ENCODE measurements at places on chromosomes 1 and 21.

- no peak for DNase-seq
Observed at GRCh38 chr1:203381151-203381751, 30.3 kb upstream of the FMOD start.

- no peak for DNase-seq
Observed at GRCh38 chr1:246530482-246530881, 23.4 kb upstream of the SMYD3 start.

GRCh38 chr1:21490774-21491487 is 18.3 kb upstream of the ALPL start:
- DNase-seq = no peak

DNA sequence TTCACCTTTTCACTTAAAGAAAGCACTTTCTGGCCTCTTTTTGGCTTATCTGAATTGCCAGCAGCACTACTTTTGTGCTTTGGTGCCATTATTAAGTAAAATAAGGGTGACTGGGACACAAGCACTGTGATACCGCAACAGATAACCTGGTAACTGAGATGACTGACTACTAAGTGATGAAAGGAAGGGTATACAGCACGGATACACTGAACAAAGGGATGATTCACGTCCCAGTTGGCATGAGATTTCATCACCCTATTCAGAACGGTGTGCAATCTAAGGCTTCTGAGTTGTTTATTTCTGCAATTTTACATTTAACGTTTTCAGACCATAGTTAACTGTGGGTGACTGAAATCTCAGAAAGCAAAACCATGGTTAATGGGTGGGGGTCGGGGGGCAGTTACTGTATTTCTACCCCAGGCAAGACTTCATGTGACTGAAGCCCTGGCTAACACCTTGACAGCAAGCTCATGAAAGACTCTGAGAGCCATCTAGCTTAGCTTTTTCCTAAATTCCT is 102.8 kb downstream of the CLIC6 start:
- DNase-seq = no peak

DNA sequence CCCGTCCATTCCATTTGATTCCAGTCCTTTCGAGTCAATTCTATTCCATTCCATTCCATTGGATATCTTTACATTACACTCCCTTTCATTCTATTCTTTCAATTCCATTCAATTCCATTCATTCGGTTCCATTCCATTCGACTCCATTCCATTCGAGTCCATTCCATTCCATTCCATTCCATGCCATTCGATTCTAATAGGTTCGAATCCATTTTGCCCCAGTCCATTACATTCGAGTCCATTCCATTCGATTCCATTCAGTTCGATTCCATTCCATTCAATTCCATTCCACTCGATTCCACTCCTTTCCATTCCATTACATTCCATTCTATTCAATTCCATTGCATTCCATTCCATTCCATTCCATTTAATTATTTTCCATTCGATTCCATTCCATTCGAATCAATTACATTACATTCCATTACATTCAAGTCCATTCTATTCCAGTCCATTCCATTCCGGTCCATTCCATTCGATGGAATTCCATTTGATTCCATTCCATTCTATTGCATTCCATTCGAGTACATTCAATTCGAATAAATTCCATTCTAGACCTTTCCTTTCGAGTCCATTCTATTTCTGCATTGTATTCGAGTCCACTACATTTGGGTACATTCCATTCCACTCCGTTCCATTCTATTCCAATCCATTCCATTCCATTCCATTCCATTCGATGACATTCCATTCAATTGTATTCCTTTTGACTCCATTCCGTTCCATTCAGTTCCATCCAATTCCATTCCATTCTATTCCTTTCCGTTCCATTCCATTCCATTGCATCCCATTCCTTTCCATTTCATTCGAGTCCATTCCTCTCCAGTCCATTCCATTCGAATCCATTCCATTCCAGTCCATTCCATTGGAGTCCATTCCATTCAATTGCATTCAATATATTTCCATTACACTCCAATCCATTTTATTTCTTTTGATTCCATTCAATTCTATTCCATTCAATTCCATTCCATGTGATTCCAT is 2604.8 kb upstream of the TPTE start:
- no peak for DNase-seq

DNA sequence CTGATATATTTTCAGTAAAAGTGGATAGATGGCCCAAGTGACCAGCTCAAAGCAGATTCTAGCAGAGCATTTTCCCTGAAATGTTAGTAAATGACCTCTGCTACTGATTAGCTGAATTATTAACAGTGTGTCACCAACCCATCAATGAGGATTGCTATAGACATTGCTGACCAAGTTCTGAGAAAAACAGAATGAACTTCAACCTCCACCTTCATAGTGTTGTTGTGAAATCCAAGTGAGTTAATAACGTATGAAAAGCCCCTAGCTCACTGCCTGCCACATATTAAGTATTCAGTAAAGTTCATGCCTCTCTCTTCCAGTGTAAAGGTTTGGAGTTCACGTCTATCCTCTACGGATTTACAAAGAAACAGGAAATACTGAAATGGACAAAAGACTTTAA is 15.8 kb downstream of the PLPP3 start:
- no peak for DNase-seq

GRCh38 chr1:198157847-198158725 is 1.3 kb downstream of the NEK7 start:
- DNase-seq = peak; percentile 43

DNA sequence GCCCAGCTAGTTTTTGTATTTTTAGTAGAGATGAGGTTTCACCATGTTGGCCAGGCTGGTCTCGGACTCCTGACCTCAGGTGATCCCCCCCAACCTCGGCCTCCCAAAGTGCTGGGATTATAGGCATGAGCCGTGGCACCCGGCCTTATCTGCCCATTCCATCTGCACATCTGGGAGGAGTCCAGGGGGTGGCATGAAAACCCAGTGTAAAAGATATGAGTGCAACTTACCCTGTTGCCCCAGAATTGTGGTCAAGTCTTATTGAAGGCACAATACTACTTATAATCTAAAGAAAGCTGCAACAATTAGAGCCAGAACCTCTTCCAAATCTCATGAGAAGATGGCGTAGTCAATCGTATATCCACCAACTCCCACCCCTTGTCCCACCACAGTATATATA is 18.4 kb downstream of the CTXND2 start:
- DNase-seq = no peak

- no peak for DNase-seq
Observed at GRCh38 chr1:26083208-26083607, 15.8 kb upstream of the TRIM63 start.

- no peak for DNase-seq
Observed at GRCh38 chr1:14614341-14614740, 15.9 kb downstream of the KAZN start.

DNA sequence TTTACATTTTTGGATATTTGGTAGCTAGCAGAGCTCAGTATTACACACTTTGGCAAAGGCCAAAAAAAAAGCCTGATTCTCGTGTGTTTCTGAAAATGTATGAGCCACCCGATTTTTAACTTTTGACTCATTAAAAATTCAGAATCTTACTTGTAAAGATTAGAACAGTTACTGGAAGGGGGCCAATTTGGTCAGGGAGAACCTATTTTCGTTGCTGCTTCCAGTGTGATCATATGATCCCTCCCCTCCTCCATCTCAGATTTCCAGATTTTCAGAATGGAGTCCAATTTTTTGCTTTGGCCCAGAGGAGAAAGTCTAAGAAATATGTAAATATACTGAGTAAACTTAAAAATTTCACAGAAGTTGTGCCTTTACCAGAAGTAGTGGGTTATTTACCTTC is 3.2 kb upstream of the OR2AK2 start:
- no peak for DNase-seq

DNA sequence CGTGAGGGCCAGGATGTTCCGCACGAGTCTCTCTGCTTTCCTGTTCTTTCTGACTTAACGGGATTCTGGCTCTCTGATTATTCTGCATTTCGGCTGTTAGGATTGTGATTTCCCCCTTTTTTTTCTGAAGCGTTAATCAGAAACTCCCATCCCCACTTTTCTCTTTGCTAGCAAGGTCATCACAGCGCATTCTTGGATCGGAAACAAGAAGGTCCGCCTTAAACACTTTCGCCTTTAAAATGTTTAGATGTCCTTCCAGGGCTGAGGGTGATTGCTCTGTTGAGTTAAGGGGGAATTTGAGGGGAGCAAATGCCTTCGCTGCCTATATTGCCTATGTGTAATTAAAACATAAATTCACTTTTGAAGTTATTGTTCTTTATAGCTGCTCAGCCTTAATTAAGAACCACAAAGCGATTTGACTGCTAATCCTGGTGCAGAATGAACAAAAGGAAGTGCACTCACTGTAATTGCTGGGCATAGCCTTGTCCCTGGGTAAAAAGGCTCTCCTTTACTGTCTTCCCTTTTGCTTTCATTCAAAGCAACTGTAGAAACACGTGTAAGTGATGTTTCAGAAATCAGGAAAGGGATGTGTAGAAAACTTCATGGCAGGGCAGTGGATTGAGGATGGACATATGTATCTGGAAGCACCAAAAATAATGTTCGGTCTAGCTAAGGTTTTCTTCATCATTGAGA is 1.2 kb downstream of the LAMC1 start:
- no peak for DNase-seq

DNA sequence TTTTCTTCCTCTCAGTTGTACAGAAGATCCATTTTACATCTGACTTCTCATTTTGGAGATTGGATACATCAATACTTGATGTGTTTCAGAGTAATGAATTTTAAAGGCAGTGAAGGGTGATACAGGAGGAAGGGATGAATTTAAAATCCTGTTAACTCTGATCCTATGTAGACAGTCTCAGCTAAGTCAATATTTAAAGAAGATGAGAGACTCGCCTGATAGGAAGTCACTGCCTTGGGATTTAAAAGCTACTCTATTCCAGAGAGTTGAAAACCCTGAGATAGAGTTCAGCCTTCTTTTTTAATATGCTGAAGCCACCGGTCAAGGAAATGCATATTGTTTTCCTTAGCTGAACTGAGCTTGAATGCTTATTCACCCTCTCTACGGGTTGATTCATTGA is 42.7 kb downstream of the HUNK start:
- DNase-seq = no peak

DNA sequence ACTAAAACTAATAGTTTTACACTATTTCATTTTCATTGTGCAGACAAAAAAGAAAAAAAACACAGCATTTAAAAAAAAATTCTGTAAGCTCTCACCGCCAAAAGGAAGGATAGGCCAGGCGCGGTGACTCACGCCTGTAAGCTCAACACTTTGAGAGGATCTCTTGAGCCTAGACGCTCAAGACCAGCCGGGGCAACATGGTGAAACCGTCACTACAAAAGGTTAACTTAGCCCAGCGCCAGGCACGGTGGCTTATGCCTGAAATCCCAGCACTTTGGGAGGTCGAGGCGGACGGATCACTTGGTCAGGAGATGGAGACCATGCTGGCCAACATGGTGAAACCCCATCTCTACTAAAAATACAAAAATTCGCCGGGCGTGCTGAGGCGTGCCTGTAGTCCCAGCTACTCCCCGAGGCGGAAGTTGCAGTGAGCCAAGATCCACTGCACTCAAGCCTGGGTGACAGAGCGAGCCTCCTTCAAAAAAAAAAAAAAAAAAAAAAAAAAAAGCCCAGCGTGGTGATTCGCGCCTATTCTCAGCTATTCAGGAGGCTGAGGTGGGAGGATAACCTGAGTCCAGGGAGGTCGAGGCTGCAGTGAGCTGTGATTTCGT is 14.3 kb upstream of the SPEN start:
- peak; percentile 60 for DNase-seq

DNA sequence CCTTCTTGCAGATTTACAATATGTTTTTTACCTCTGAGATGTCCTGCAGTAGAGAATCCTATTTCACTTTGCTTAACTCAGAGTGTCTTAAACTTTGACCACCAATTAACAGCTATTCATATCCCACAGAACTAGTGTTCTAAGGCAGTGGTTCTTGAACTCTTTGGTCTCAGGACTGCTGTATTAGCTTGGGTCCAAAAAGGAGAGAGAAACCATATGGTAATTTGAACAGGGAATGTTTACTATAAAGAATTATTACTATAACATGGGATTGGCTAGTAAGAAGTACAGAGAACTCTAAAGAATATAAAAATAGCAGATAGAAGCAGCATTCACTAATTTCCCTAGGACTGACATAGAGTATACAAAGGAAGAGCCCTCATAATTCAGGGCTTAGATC is 31.6 kb downstream of the FAM177B start:
- DNase-seq = no peak

GRCh38 chr1:229803626-229804217 is 177.7 kb downstream of the URB2 start:
- DNase-seq = no peak

- DNase-seq = no peak
Observed at GRCh38 chr21:28402616-28402989, 590.1 kb downstream of the LTN1 start.

- DNase-seq = no peak
Observed at GRCh38 chr1:45501505-45501859, 1.4 kb downstream of the MMACHC start.

DNA sequence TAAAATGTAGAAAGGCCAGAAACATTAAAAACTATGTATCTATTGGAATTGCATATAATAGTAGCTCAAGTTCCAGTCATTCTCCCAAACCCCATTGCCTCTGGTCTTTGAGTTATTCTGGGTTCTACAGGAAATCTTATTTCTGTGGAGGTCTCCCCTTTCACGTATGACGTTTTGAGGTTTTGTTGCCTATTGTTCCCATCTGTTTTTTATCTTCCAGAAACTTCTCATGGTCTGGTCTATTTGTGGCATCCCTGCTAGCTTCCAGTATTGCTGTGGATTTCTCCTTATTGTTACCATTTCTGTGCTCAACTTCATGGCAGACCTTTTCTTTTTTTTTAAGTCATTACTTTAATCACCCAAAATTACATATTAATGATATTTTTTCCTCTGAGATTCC is 43.3 kb downstream of the DTL start:
- no peak for DNase-seq

DNA sequence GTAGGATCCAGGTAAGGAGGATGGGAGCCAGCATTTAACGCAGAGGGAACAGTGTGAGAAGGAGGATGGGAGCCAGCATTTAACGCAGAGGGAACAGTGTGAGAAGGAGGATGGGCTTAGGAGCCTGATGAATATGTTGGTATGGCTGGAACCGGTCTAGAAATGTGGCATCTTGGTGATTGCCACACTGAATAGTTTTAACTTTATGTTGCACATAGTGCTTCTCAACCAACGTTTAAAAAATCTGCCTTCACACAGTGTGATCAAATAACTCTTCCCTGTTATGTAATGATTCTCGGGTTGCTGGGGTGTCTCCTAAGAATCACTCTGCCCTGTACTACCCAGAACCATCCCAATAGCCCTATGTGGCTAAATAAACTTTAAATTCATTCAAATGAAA is 146.9 kb upstream of the DUSP10 start:
- DNase-seq = no peak

DNA sequence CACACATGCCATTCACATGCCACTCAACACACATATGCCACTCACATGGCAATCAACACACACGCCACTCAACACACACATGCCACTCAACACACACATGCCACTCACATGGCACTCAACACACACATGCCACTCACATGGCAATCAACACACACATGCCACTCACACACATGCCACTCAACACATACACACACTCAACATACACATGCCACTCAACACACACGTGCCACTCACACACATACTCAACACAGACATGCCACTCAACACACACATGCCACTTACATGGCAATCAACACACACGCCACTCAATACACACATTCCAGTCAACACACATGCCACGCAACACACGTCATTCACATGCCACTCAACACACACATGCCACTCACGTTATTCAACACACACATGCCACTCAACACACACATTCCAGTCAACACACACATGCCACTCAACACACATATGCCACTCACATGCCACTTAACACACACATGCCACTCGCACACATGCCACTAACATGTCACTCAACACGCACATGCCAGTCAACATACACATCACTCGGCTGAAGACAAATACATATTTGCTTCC is 182.9 kb downstream of the NPHP4 start:
- DNase-seq = no peak

- no peak for DNase-seq
Observed at GRCh38 chr1:38671221-38671620, 188.4 kb downstream of the RRAGC start.

All from central memory CD4-positive, alpha-beta T cell (primary cell).